ENCODE measurements at places on chromosomes 4 and X. TPM values are rescaled to one million over a fixed set of nuclear protein-coding genes. Genes with fewer than 3 reads are reported as not detected.

The SPATA18 gene
- 1.2 TPM for total RNA-seq

The RAI2 gene
- 31.3 TPM for total RNA-seq

The GIMD1 gene
- not detected for total RNA-seq

The OTUD6A gene
- total RNA-seq = not detected

The PCDH10 gene
- 0.09 TPM for total RNA-seq

The SUPT20HL1 gene
- not detected for total RNA-seq

The ARMCX1 gene
- total RNA-seq = 35.2 TPM

The NXF2B gene
- total RNA-seq = not detected

The SPANXD gene
- not detected for total RNA-seq

The NAT8L gene
- 0.21 TPM for total RNA-seq

The PRKX gene
- 8.3 TPM for total RNA-seq
